ENCODE measurements at places on chromosomes 1 and 21.

DNA sequence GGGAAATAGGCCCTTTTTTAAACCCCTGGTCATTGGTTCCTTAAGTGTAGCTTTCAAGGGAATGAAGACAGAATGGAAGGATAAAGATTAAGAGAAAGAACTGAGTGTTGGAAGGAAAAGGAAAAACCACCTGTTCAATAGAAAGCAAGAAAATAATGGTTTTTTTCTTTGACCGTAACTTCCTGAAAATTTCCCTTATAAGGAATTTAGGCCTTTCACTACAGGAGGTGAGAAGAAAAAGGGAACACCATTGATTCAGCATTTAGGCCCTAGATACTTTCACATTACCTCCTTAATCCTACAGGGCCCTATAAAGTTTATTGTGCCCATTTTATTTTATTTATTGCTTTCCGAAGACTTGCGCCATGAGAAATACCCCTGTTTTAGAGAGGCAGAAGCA lies 18.9 kb downstream of the KPNA6 start:
- no peak for DNase-seq

DNA sequence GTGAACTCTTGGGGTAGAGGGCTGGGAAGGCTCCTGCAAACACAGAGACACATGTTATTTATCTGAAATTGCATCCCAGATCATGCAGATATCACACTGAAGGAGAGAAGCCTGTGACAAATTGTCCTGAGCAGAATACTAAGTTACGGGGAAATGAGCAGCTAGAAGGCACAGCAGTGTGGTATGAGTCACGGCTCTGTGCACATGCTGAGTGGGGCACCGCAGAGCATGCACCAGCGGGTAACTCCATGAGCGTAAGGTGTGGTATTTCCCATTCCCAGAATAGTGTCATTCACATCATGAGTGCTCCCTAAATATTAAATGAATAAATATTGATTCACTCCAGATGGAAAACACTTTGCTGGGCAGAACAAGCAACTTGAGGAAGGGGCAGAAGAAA lies 21.3 kb upstream of the FCRL2 start:
- no peak for DNase-seq

DNA sequence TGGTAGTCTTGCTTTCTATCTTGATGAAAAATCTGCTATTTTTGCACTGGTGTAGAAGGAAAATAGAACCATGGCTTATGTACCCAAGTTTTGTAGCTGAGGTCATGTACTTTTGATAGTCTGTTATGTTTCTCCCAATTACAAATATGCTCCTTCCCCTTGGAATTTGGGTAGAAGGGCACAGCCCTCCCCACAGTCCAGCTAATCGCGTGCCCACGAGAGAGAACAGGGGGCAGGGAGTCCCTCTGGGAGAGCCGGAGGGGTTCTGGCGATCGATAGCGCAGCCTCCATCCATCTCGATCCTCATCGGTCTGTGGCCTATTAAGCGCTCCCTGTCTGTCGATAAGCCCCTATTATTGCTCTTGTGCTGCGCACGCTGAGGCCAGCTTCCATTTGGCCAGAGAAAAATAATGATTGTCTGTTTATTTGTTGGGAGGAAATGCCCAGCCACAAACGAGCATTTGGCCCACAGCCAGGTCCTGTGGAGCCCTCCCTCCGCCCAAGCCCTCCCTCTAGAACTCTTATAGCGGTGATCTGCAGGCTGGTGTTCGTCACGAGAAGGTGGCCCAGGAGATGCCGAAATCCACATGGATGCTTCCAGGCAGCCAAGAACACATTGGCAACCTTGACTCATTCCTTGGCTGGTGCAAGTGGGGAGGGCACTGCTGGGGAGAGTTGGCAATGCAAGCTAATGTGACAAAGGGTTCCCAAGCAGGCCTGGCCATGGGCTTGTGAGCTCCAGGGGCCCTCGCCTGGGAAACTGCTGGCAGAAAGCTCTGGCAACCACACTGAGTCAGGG lies 134.7 kb upstream of the TNR start:
- DNase-seq: no peak

- peak; percentile 54 for DNase-seq
These were observed at the start of gene MYOM3 for GRCh38 chr1:24111996-24112779. MYOM3 (minus strand) TSS chr1:24112135; CDS start chr1:24108636, 3,499 bp downstream.

GRCh38 chr1:208243967-208244916 lies at the start of gene PLXNA2:
PLXNA2 (minus strand) TSS chr1:208244384; CDS start chr1:208217922, 26,462 bp downstream.
- peak; percentile 52 for DNase-seq

GRCh38 chr1:183739741-183740271 lies 65.1 kb upstream of the RGL1 start:
- no peak for DNase-seq

Data from 8988T (cell line).